ENCODE measurements at places on chromosomes 5 and 9.

DNA sequence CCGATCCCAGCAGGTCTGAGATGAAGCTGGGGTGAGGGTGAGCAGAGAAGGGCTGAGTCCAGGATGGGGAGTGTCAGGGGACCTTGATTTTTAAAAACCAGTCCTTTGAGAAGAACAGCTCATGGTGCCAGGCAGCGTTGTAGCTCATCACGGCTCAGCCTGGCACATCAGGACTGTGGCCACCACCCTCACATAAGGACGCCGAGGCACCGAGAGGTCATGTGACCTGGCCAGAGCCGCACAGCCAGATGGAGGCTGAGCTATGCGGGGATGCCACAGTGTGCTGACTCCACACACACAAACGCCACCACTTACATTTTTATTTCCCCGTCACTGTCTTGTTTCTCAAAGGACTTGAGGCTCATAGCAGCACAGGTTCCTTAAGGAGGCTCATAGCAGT, 32.9 kb upstream of the CEP72 start:
- DNase-seq = no peak

- no peak for DNase-seq
These were observed 123.2 kb downstream of the SPOCK1 start for GRCh38 chr5:137375741-137376526.

- no peak for DNase-seq
These were observed 365.4 kb downstream of the ARL15 start for GRCh38 chr5:53944981-53945380.

DNA sequence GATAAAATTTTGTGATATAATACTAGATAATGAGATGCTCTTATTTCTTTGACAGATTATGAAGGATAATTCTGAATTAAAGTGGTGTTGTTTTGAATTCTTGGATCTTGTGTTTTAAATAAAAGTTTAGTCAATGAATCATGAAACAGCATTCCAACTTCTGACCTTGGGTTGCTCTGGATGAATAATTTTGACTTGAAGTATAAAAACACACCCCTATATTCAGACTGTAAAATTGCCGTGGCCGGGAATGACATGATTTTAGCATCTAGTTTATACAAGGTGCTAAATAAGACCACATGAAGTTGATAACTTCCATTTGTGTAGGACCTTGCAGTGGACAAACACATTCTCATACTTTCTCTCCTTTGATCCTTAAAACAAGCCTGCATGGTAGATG, 67.2 kb upstream of the DAP start:
- DNase-seq = no peak

DNA sequence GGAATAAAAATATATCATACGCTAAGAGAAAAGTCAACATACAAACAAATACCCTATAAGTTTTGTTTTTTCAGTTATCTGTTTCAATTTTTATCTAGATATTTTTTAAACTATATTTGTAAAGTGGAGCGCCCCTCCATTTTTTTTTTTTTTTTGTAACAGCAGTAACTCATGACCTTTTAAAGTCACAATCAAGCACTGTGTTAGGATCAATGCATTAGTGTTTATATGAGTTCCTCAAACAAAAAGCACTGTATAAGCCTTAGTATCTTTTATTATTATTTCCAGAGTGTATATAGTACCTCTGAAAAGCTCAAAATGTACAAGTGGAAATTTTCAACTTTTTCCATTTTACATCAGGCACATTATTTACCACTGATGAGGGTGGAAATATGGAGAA, 20.6 kb downstream of the PFDN1 start:
- no peak for DNase-seq

GRCh38 chr9:110912419-110913291, 125.6 kb downstream of the LPAR1 start:
- no peak for DNase-seq

- no peak for DNase-seq
These were observed 9.6 kb downstream of the LMX1B start for GRCh38 chr9:126623314-126623666.

DNA sequence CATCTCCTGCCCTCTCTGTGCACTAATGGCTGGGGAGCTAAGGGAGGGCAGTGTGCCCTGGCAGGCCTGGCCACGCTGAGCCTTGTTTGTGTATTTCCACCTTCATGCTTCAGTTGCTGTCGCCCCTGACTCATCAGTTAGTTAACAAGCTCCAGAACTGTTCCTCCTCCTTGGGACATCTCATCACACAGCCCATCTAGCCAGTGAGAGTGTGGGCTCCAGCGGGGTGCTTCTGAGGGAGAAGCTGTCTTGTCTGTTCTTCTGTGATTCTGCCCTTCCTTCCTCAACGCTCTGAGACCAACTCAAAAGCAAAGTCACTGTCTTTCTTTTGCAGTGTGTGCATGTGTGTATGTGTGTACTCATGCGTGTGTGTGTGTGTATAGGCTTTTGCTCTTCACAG, 58.3 kb upstream of the CPEB4 start:
- DNase-seq = no peak

DNA sequence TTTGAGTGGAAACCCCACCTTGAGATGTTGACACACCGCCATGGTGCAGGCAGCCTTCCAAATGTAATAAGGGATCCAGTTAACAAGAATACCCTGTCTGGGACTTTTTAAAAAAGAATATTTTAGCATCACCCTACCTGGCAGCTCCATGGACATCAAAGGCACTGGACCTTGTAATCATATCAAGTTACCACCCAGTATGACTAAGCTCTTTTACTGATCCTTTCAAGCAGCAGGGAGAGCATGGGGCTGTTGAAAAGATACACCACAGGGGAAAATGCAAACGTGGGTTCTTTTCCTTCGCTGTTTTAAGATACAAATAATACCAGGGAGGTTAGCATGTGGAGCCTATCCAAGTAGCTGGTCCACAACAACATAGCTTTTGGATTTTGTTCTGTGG, 211.2 kb downstream of the SAXO1 start:
- DNase-seq = no peak

DNA sequence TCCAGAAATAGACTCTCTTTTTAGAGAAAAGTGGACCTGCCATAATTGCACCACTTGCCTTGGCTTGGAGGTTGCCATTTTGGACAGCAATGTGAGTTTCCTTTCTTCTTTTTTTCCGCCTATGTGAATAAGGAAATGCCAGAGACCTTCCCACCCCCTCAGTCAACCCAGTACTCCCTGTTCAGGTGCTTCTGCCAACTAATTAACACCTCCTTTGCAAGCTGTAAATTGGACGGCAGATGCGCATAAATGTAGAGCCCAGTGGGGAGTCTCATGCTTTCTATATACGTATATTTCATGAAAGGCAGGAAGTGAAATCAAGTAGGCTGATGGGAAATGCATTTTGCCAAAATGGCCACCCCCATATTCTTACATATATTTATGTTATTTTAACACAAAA, 269.8 kb upstream of the RFX3 start:
- DNase-seq = no peak

GRCh38 chr5:96080557-96080956, 118.9 kb upstream of the ELL2 start:
- DNase-seq = no peak

GRCh38 chr5:127441799-127442484, 75.5 kb upstream of the PRRC1 start:
- no peak for DNase-seq

- DNase-seq = no peak
These were observed 70.9 kb downstream of the SPRY4 start for GRCh38 chr5:142253938-142254337.

DNA sequence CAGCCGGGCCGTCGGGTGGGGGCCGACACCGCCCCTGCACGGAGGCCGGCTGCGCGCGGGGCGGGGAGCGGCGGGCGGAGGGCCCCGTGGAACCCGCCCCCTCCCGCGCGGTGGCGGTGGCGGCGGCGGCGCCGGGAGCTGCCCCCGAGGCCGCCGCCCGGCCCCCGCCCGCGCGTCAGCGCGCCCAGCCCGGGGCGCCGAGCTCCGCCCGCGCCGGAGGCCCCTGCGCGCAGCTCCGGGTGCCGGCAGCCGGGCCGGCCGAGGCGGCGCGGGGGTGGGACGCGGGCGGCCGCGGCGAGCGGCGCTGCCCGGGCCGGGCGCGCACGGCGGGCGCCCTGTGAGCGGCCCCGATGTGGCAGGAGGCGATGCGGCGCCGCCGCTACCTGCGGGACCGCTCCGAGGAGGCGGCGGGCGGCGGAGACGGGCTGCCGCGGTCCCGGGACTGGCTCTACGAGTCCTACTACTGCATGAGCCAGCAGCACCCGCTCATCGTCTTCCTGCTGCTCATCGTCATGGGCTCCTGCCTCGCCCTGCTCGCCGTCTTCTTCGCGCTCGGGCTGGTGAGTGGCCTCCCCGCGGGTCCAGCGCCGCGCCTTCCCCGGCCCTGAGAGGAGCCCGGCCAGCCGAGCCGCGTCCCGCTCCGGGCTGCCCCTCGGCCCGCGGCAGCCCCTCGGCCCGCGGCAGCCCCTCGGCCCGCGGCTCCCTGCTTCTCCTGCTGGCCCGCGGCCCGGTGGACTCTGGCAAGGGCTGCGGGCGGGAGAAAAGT, at the start of gene ADCY2:
Gene ADCY2 (plus strand): TSS at position 192 of the 766 bp plus-strand sequence. CDS start 159 bp downstream, at position 351.
- DNase-seq = no peak

GRCh38 chr9:14320271-14321181, 6.6 kb upstream of the NFIB start:
- no peak for DNase-seq

- DNase-seq = no peak
These were observed 13.4 kb upstream of the SNX24 start for GRCh38 chr5:122831984-122832383.

GRCh38 chr9:38318759-38319495, 73.6 kb upstream of the ALDH1B1 start:
- DNase-seq = no peak

DNA sequence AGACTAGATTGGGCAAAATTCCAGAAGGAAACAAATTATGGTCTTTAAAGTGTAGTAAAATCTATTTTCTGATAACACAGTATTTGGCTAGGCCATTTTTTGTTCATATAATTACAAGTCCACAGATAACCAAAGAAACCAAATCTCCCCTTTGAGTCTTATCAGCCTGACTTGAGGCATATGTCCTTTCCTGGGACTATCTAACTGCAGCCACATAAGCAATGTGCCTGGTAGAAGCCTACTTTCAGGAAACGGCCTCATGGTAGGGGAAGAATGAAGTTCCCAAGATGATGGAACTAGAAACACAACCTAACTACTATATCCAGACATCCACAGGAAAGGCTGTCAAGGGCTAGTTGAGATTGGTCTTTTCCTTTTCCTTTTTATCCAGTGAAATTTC, 130.0 kb downstream of the PIK3R1 start:
- DNase-seq = no peak

All from T-helper 1 cell (primary cell).